ENCODE measurements at places on chromosomes 1 and 21.

- no peak for DNase-seq
Observed at GRCh38 chr1:76313304-76313703, 238.8 kb downstream of the ST6GALNAC3 start.

DNA sequence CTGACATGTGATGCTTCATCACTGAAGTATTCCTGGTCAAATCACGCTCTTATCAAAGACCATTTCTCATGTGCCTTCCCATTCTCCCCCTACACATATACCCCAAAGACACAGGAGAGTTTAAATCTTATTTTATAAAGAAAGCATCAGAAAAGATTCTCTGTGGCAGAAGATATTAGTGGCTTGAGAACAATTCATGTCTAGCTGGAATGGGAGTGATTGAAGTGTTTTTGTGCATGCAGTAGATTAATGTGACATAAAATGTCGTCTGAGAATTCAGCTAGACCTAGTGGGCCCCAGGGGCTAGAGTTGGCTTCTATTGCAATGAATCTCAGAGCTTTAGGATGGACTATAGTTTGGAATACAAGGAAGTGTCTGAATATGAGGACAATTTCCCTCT, 163.9 kb downstream of the HUNK start:
- DNase-seq = no peak

GRCh38 chr1:156081917-156082308, 352 bp downstream of the MEX3A start:
- no peak for DNase-seq

- DNase-seq = no peak
Observed at GRCh38 chr1:91054780-91055481, 33.1 kb upstream of the ZNF644 start.

DNA sequence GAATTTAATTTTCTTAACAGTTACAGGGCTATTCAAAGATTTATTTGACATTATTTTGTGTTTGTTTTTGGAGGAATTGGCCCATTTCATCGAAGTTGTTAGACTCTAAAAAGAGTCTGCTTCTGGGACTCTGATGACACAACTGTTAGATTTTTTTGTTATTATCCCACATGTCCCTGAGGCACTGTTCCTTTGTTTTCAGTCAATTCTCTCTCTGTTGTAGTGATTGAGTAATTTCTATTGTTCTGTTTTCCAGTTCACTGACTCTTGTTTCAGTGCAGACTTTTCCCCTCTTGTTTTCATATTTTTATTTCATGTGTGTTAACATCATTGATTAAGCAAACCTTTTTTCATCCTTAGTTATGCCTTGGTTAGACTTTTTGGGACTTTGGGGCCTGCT, 325.0 kb downstream of the ZNF326 start:
- DNase-seq = no peak

DNA sequence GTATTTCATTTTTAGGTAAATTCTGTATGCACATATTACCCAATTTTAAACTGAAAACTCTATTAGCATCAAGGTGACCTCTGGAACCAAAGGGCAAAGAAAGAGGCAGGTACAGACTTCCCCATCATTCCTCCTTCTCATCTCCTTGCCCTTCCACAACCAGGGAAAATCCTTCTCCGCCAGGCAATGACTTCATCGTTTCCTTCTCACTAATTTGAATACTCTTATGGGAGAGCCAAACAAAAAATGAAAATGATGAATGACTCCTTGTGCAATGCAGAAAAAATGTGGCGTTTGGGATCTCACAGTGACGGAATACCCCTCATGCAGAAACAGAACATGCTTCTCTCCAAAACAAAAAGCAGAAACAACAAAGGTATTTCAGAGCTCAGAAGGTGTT, 83.7 kb downstream of the HLCS start:
- no peak for DNase-seq

GRCh38 chr1:146020058-146021049, 1.2 kb downstream of the HJV start:
- DNase-seq = no peak

DNA sequence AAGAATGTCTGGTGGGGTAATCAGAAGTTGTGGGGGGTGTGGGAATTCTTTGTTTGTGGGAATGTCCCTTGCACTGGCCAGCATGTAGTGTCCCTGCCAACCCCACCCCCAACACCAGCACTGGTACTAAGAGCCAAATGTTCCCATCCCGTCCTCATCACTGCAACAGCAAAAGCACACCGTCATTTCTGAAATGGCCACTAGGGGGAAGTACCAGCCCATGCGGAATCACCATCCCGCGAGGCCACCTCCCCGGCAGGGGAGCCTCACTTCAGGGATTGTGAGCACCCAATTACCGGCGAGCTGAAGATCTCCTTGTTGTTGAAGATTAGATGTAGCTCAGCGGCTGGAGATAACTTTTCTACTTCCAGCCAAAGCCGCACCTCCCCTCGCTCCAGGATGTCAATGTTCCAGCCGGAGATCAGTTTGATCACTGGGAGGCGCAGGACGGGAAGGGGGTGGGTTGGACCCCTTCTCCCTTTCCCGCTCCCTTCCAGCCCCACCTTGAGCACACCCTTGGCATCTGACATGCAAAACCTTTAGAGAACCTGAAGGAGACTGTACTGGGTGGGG, 41.0 kb downstream of the MYOM3 start:
- DNase-seq = peak; percentile 61

- no peak for DNase-seq
Observed at GRCh38 chr1:156400191-156400935, 31.4 kb downstream of the RHBG start.

GRCh38 chr1:50246869-50247268, 138.1 kb downstream of the ELAVL4 start:
- DNase-seq = no peak

DNA sequence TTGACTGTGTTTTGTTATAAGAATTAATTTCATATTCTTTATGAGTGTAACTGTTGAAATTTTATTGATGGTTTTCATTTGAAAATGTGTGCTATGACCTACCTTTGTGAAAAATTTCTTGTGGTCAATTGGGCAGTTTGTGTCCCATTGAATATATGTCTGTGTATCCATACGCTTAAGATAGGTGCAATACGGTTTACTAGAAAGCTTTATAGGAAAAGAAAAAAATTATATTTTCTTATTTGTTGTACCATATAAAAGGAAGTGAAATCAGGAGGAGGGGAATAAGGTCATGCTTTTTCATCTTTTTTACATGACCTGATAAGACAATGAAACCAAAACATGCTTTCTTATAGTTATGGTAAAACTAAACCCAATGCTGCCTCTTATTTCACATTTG, 807.7 kb downstream of the USP25 start:
- DNase-seq = no peak

DNA sequence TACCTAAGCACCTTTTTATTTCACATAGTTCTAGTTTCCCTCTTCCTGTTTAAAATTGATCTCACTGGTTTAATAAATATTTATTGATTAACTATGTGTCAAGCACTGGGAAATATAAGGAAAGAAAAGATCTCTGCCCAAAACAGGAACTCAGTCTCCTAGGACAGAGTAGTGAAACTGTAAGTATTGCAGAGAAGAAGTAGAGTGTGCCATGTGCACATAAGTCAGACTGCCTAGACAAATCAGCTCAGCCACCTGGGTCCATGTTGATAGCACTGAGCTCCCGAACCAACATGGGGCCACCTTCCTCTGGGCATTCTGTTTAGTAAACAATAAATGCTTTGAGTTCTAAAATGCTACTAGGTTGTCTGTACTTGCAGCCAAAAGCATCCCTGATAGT, 9.8 kb upstream of the SSX2IP start:
- no peak for DNase-seq
